ENCODE measurements at places on chromosomes 11 and 22.

GRCh38 chr22:27492566-27493201 lies 308.9 kb downstream of the MN1 start:
- no peak for DNase-seq

DNA sequence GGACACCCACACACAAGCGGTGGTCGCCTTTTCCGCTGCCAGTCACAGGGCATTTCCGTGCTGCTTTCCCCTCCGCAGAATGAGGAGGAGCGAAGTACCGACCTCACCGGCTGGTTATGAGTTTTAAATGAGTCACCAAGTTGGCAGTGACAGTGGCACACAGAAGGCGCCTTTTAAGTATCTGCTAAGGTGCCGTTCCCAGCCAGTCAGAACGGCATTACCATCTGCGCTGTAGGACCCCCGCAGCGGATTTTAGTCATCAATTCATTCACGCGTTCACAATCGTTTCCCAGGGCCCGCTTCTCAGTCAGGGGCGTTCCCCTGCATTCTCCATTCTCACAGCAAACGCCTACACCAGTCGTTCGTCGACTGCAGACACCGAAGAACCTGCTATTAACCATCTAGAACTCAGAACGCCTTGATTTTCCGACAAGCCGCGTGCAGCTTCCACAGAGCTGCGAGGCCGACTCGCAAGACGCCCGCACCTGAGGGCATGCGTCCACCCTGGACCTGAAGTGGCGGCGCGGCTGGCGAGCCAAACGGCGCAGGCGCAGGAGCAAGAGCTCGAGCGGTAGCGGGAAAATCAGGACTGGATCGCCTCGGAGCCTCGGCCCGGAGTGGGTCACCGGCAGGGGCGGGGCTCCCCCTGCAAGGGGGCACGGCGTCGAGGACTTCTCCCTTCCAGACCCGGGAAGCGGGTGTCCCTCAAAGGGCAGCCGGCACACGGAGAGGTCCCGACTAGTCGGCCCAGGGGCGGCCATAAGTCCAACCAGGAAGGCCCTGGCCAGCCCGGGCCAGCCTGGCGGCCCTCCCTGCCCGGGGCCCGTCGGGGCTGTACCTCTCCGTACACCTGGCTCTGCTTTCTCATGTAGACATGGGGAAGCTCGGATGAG lies 642 bp downstream of the CYP2R1 start:
- DNase-seq, result peak; percentile 93

DNA sequence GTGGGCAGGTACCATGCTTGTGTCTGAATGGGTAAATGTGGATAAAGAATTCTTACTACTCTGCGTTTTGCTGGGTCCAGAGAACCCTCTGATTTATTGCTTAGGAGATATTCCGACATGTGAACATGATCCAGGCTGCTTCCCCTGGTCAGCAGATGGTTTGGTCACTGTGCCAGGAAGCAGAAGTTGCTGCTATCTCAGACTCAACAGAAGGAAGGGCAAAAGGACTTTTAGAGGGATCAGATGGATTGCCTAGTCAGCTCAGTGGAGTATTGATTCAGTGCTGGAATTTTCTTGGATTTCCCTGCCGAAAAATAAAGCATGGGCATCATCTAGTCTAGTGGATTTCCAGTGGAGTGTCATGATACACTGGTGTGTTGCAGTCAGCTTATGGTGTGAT lies 440.1 kb downstream of the NTM start:
- DNase-seq, result no peak

DNA sequence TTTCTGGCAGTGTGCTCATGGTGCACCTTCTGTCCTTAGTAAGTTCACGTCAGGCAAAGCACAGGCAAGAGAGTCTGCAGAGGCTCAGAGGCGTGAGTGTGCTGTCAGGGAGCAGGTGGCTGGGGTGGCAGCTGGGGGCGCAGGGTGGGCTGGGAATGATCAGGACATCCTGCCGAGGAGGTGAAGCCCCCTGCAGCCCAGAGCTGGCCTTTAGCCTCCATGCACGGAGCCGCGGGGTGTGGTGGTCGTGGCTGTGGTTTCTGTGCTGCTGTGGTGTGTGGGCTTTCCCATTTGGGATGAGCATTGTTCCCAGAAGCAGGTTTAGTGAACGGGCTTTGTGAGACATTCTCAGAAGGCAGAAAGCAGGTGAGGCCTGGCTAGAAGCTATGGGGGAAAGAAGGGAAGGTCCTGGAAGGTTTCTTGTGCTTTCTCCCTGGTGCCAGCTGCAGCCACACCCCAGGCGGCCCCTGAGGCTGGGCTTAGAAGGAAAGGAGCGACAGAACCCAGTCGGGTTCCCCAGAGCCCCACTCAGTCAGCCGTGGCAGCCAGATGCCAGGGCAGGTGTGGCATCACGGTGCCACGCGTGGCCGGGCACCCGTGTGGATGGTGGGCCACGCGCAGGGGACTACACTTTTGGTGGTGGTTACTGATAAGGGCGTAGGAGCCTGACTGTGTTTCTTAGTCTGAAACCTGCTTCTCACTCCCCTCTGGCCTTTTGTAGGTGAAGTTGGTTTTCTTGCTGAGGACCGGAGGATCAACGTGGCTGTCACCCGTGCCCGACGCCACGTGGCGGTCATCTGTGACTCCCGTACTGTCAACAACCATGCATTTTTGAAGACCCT lies 32.0 kb downstream of the IGHMBP2 start:
- DNase-seq, result peak; percentile 60

DNA sequence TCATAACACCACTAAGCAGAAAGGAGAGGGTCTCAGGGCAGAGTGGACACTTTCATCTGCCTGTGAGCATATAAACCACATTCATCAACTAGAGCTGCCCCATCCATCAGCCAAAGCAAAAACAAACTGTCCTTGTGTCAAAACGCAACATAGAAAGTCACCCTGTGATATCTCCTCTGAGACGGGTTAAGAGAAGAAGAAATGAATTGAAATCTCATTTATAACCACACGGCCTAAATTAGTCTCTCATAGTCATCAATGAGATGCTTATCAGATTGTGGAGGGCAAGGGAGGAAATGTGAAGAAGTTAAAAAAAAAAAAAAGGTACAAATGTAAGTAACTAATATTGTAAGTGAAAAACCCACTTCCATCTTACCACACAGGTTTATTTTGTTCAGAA lies 75.7 kb downstream of the SIK3 start:
- DNase-seq, result no peak

- DNase-seq, result no peak
These were observed 1035.3 kb downstream of the NTM start for GRCh38 chr11:132405728-132406127.

All from Right ventricle myocardium inferior (tissue), 1 donor.